ENCODE measurements at places on chromosomes 16 and 17.
A peak's percentile ranks its signal among the peaks of the same experiment; 100 is the strongest.

- no peaks in the 10 kb centered on the region for H3K27me3 ChIP-seq
- H3K36me3 ChIP-seq, result no peaks in the 10 kb centered on the region
- H3K4me1 ChIP-seq, result peaks cover 17% of the 10 kb centered on the region
- H3K27ac ChIP-seq, result no peak overlapping the region
Measured at GRCh38 chr17:9905902-9906301, 831 bp upstream of the RCVRN start.

GRCh38 chr16:7408700-7409365 is 76.2 kb downstream of the RBFOX1 start:
- peaks cover 7% of the 10 kb centered on the region for H3K27me3 ChIP-seq
- peaks cover 7% of the 10 kb centered on the region for H3K4me1 ChIP-seq
- no peak for DNase-seq
- no peaks in the 10 kb centered on the region for H3K36me3 ChIP-seq
- no peak overlapping the region for H3K27ac ChIP-seq
- H3K4me3 ChIP-seq, result no peak overlapping the region

- peak; percentile 79 for DNase-seq
- H3K27me3 ChIP-seq, result no peaks in the 10 kb centered on the region
- H3K27ac ChIP-seq, result no peak overlapping the region
- peaks cover 73% of the 10 kb centered on the region for H3K36me3 ChIP-seq
Measured at GRCh38 chr17:76714822-76715495, 4.2 kb upstream of the MXRA7 start.

DNA sequence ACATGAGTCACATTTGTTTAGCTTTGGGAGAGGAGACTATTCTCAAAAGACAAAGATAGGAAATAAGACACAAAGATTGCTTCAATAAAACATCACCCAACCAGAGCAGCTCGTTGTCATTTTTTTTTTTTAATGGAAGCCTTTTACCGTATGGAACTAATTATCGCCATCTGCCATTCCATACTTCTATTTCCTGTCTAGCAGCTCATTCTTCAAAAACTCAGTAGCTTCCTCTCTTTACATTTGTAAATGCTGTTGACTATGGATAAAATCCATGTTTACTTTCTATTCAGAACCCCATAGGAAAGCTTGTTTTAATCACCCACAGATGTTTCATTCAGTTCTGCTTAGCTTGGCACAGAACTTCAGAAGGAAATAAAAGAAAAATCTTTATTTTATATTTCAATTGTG is 110.0 kb upstream of the PSMD7 start:
- DNase-seq, result peak; percentile 59
- no peaks in the 10 kb centered on the region for H3K36me3 ChIP-seq
- no peak overlapping the region for H3K4me3 ChIP-seq

DNA sequence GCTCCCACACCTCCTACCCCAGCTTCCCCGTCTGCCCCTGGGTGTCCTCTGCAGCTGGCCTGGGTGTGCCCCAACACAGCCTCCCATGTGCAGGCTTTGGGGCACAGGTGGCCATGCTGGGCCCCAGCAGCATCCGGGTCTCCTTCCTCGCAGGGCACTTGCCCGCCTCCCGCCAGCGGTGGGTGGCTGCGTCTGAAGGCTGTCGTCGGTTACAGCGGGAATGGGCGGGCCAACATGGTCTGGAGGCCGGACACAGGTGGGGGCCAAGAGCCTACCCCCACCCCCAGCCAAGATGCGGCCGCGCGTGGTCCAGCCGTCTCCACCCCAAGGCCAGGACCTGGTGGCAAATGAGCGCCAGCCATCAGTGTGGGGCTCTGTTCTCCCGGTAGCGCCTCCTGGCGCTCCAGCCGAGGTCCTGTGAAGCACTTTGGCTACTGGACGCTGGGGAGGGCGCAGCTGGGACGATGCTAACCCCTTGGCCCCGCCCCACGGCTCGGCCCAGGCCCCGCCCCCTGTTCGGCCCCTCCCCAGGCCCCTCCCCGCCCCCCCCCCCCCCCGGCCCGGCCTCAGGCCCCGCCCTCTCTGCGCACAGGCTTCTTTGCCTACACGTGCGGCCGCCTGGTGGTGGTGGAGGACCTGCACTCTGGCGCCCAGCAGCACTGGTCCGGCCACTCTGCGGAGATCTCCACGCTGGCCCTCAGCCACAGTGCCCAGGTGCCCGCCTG is 7.3 kb upstream of the RHOT2 start:
- H3K27me3 ChIP-seq, result no peaks in the 10 kb centered on the region
- H3K4me1 ChIP-seq, result peaks cover 14% of the 10 kb centered on the region
- peak overlapping the region; percentile 21 for H3K4me3 ChIP-seq
- peaks cover under 1% of the 10 kb centered on the region for H3K36me3 ChIP-seq
